ENCODE measurements at places on chromosomes 12 and 14. TPM values are rescaled to one million over a fixed set of nuclear protein-coding genes. Genes with fewer than 3 reads are reported as not detected.

DNA sequence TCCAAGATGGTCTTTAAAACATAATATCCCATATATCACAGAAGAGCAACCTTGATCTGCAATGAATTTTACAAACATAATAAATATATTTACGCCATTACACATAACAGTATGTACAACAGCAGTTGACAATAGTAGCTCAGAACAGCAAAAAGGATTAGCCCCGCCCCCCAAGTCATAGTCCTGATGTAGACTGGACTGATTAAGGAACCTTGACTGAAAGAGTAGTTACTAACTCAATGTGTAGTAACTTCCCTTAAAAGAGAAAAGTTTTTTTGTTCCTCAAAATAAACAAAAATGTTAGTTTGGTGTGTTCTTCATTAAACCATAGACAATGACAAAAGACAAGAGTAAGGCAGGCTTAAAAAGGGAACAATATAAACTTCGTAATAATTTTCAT lies 44.5 kb downstream of the GTF2A1 start:
- peaks cover 32% of the 10 kb centered on the region for H3K36me3 ChIP-seq
- no peaks in the 10 kb centered on the region for H3K27me3 ChIP-seq
- H3K4me3 ChIP-seq = no peak overlapping the region
- no peaks in the 10 kb centered on the region for H3K4me1 ChIP-seq

- H3K27ac ChIP-seq = no peak overlapping the region
- no peak for DNase-seq
- H3K27me3 ChIP-seq = no peaks in the 10 kb centered on the region
- H3K4me3 ChIP-seq = no peak overlapping the region
- H3K4me1 ChIP-seq = peaks cover 45% of the 10 kb centered on the region
These were observed 13.2 kb upstream of the KRT80 start for GRCh38 chr12:52204931-52205505.

DNA sequence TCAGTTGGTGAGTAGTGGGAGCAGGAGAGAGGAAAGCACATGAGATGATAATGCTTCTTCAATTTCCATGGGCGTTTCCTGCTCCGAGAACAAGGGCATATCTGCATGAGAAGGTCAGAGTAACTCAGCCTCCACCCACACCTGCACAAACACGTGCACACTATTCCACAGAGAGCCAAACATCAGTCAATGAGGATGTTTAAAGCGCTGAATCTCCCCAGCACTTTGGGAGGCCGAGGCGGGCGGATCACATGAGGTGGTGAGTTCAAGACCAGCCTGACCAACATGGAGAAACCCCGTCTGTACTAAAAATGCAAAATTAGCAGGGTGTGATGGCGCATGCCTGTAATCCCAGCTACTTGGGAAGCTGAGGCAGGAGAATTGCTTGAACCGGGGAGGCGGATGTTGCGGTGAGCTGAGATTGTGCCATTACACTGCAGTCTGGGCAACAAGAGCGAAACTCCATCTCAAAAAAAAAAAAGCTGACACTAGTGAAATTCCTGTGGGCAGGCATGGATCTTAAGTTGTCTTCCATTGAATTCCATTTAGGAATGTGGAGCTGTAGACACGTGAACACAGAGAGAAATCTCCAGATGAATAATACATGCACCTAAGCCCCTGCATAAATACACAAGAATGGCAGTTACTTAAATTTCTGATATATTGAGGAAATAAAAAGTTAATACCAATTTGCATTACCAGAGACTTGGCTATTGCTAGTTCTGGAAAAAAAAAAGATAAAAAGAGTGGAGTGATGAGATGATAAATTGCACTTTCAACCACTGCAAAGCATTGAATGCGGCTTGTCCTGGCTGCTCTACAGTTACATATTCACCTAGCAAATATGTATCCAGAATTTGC lies 1097.4 kb upstream of the TMEM132C start:
- H3K27ac ChIP-seq = no peak overlapping the region
- H3K27me3 ChIP-seq = peaks cover 3% of the 10 kb centered on the region
- H3K4me3 ChIP-seq = no peak overlapping the region
- peaks cover 4% of the 10 kb centered on the region for H3K4me1 ChIP-seq

GRCh38 chr12:62739266-62740015 lies 195.5 kb downstream of the PPM1H start:
- no peak for DNase-seq
- peak overlapping the region; percentile 62 for H3K27ac ChIP-seq
- H3K36me3 ChIP-seq = no peaks in the 10 kb centered on the region

DNA sequence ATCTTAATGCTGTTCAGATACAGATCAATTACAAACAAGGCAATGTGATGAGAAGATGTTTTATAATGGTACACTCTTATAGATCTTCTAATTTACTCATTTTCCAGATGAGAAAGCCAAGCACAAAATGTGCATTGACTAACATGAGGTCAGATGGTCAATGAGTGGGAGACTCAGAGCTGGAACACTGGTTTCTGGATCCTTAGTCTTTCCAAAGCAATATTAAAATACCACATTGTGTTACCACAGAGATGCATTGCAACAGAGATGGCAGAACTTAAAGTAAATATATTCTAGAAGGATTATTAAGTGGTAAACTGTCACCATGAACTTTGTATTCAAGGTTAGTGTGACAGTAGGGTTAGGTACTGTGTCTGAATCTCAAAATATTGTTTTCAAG lies 113.6 kb downstream of the SLC15A5 start:
- H3K4me3 ChIP-seq = no peak overlapping the region
- no peak overlapping the region for H3K27ac ChIP-seq
- no peak for DNase-seq
- no peaks in the 10 kb centered on the region for H3K36me3 ChIP-seq

Gene MYL2
- total RNA-seq = 56,186 TPM

- no peaks in the 10 kb centered on the region for H3K27me3 ChIP-seq
- DNase-seq = peak; percentile 34
- H3K36me3 ChIP-seq = peaks cover 20% of the 10 kb centered on the region
- peak overlapping the region; percentile 89 for H3K4me3 ChIP-seq
- H3K4me1 ChIP-seq = peaks cover 39% of the 10 kb centered on the region
These were observed 1.1 kb downstream of the SAV1 start for GRCh38 chr14:50666772-50667683.

DNA sequence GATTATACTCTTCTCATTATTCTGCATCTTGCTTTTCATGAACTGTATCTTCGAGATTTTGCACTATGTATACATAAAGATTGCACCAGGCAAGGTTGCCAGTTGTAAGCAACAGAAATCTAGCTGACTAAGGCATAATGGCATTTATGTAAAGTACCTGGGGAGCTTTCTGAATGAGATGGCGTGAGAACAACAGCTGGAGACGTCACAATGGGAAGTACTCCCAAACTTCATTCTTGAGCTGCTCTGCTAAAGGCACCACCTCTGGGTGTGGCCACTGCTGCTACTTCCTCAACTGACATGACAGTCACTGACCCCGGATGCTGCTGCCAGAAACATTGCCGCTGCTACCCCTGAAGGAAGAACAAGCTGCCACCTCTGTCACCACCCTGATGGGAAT lies 220.7 kb downstream of the NOVA1 start:
- H3K27ac ChIP-seq = no peak overlapping the region
- no peaks in the 10 kb centered on the region for H3K36me3 ChIP-seq
- H3K4me3 ChIP-seq = no peak overlapping the region
- H3K27me3 ChIP-seq = no peaks in the 10 kb centered on the region

Gene ADGRD1
- total RNA-seq = 33.0 TPM

DNA sequence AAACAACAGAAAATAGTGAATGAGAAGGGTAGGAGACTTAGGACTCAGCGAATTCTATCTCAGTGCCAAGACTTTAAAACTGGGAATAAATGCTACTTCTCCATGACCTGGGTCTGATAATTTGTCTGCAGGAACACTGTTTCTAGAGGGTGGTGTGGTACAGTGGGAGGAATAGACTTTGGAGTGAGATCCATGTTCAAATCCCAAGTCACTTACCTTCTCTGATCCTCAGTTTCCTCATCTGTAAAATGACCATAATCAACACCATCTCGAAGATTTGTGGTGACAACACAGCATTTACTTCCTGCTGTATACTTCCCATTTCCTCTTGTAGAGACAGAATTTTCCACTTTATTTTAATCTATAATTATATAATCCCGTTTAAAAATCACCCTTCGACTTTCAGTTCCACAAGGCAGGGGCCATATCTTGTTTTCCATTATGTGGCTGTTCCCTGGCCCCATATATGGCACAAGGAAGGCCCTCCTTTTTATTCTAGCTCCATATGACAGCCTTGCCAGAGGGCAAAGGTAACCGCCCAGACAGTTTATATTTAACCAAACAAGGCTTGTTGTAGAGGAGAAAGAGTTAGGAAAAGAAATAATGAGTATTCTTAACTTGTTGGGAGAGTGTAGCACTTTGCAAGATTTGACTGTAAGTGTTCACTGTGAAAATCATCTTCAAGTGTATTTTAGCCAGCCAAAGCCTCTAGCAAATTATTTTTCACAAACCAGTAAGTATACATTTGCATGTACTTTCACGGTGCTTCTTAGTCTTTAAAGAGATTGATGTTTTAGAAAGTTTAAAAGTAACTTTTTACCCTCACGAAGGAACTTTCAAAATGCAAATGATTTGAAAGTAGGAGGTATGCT lies 243.1 kb downstream of the AKAP6 start:
- no peaks in the 10 kb centered on the region for H3K36me3 ChIP-seq
- no peak overlapping the region for H3K4me3 ChIP-seq
- H3K27me3 ChIP-seq = no peaks in the 10 kb centered on the region
- DNase-seq = no peak
- H3K4me1 ChIP-seq = peaks cover 8% of the 10 kb centered on the region

Measured in heart right ventricle (tissue), 16 donors.